ENCODE measurements at places on chromosomes 16 and 17.

GRCh38 chr17:9342225-9342624 lies 233.4 kb downstream of the STX8 start:
- no peak for DNase-seq

DNA sequence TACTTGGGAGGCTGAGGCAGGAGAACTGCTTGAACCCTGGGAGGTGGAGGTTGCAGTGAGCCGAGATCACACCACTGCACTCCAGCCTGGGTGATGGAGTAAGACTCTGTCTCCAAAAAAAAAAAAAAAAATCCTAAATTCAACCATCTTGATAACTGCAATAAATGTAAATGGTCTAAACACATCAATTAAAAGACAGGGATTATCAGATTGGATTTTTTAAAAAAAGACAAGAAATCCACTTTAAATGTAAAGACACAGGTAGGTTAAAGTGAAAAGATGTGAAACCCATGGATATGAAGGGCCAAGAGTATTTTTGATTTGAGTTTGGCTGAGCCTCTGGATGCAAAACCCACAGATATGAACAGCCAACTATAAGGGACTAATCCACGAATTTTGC lies 64.2 kb upstream of the ATP2A3 start:
- DNase-seq, result no peak

- DNase-seq, result no peak
Measured at GRCh38 chr16:8935989-8936388, 27.7 kb downstream of the USP7 start.

GRCh38 chr16:69286941-69287713 lies 24.0 kb upstream of the VPS4A start:
- peak; percentile 7 for DNase-seq

DNA sequence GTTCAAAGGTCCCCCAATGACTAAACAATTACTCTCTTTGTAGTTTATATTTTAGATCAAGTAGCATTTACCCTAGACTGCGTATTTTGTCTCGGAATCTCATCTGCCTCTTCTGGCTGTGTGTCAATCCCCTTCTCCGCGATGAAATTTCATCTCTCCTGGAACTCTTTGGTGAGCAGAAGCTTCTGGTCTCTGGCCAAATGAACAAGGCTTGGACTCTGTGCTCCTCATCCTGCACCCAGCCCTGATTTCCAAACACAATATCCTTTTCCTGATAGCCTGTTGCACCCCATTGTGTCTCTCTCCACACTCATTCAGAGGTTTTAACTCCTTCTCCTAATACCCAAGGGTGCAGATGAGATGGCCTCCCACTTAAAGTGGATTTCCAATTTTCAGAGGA lies 609.4 kb upstream of the CDH5 start:
- DNase-seq, result no peak

- no peak for DNase-seq
Measured at GRCh38 chr17:66636111-66636510, 198.8 kb upstream of the CACNG5 start.

GRCh38 chr17:42566215-42566882 lies 551 bp upstream of the MLX start:
- no peak for DNase-seq

DNA sequence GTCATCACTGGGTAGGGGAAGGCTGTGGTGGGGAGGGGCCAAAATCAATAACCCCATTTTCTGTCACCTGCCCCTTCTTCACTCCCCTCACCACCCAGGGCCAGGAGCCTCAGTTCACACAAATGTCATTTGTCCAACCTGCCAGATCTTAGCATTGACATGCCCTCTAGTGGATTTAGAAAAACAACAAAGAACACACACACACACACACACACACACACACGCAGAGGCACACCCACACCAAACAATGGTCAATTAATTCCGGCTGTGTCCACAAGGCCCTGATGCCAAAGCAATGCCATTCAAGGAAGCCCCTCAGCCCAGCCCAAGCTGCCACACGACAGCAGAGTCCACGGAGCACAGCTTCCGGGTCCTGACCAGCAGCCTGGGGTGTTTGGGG lies 68.4 kb downstream of the NOG start:
- no peak for DNase-seq

- DNase-seq, result no peak
Measured at GRCh38 chr17:65092262-65092661, 35.7 kb upstream of the GNA13 start.

GRCh38 chr16:57653936-57654335 lies 14.2 kb upstream of the ADGRG3 start:
- no peak for DNase-seq

- no peak for DNase-seq
Measured at GRCh38 chr17:7318121-7318860, 3.1 kb upstream of the GPS2 start.

GRCh38 chr17:27497696-27498095 lies 41.4 kb downstream of the KSR1 start:
- no peak for DNase-seq

- DNase-seq, result no peak
Measured at GRCh38 chr17:79686476-79686875, 44.3 kb upstream of the ENPP7 start.

DNA sequence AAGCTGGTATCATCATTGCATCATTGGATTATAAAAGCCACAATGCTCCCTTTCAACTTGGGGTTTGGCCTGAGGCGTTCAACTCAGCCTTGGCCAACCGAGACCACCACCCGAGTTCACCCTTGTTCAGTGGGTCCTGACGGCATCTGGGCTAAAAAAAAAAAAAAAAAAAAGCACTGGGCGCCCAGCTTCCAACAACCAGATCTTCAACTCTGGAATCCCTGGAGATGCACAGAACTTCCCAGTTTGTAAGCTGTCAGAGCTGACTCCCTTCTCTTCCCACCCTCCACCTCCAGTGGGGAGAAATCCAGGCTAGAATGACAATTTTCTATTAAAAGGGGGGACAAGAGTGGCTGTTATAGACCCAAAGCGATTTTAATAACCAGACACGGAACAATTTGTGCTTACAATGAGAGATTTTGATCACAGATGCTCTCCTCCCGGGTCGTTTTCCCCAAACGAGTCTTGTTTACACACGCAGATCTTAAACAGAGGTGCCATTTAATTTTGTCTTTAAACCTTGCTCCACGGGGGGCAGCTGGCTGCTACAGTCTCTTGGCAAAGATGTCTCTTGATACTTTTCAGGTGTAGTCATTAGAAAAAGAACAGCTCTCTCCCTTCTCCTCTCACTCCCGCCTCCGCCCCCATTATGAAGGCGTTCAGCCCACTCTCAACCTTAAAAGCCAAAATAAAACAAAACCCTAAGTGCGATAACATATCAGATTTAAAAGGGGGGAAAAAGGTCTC lies 26.9 kb downstream of the GPRC5B start:
- DNase-seq, result no peak

GRCh38 chr16:10624527-10624926 lies 44.1 kb upstream of the EMP2 start:
- no peak for DNase-seq

DNA sequence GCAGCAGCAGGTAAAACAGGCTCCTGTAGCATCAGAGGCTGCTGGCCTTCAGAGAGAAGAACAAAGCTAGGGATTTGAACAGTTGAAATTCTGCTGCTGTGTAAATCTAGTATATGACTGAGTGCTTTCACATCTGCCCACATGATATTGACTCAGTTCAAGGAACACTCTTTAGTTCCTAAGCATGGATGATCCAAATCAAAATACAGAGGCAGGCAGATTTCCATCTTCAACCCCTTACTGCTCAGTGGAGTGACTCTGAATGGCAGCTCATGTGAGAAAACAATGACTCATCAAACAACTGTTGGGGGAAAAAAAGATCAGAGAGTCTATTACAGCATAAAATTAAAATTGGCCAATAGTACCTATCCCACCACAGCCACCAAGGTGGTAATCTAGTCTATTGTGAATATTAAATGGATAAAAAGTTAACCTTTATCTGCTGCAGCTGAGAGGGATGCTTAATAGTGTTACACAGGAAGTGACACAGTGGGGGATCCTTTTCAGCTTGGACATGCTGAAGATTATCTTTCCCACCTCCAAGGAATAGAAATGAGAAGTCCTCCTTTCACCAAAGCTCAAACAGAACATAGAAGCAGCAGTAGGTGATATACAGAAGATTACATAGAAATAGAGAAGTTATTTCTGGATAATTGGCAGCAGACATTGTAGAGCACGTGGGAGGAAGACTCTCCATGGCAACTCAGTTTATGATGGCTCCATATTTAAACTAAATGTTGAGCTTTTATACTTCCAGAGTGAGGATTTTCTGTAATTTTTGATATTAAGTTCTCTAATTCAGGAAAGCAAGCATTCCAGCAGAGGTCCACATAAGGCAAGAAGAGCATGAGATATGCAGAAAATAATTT lies 239.7 kb upstream of the ERCC4 start:
- DNase-seq, result no peak

GRCh38 chr17:66944351-66945146 lies 20.0 kb upstream of the CACNG4 start:
- DNase-seq, result no peak

DNA sequence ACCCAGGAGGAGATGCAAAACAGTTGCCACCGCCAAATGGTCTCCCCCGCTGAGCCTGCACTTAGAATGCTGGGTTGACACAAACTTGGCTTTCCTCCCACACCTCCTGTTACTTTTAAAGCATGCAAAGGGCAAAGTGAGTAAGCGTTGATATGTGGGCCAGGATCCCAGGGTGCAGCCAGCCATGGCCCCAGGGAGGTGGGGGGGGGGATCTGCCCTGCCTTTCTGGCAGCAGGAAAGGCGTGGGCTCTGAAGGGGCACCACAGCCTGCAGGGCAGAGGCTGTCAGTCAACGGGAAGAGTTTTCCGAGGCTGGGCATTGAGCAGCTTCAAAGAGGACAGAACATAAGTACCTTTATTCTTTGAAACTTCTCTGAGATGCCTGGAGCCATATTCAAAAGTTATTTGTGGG lies 142.3 kb downstream of the ABCC12 start:
- peak; percentile 75 for DNase-seq

DNA sequence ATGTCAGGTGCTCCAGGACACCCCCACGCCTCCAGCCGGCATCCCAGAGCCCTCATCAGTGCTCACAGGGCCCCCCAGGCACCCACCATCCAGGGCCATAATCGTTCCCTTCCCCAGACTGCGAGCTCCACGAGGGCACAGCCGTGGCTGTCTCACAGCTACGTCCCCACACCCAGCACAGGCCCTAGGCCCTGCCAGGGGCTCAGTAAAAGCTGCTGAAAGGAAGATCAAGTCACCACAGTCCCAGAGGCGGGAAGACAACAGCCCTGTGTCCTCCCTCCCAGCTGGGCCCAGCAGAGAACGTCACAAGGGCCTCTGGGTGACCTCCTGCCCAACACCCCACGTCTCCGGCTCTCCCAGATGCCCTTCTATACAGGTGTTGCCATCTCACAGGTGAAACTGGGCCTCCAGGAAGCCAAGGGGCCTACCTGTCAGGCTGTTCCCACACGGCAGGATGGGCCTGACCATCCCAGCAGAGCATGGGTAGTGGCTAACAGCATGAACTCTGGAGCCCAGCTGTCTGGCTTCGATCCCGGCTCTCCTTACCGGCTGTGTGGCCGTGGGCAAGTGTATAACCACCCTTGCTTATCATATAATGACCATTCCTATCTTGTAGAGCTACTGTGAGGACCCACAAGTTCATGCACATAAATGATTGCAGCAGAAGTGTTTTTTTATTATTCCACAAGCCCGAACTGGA lies 17.9 kb downstream of the ARL2BP start:
- DNase-seq, result no peak

DNA sequence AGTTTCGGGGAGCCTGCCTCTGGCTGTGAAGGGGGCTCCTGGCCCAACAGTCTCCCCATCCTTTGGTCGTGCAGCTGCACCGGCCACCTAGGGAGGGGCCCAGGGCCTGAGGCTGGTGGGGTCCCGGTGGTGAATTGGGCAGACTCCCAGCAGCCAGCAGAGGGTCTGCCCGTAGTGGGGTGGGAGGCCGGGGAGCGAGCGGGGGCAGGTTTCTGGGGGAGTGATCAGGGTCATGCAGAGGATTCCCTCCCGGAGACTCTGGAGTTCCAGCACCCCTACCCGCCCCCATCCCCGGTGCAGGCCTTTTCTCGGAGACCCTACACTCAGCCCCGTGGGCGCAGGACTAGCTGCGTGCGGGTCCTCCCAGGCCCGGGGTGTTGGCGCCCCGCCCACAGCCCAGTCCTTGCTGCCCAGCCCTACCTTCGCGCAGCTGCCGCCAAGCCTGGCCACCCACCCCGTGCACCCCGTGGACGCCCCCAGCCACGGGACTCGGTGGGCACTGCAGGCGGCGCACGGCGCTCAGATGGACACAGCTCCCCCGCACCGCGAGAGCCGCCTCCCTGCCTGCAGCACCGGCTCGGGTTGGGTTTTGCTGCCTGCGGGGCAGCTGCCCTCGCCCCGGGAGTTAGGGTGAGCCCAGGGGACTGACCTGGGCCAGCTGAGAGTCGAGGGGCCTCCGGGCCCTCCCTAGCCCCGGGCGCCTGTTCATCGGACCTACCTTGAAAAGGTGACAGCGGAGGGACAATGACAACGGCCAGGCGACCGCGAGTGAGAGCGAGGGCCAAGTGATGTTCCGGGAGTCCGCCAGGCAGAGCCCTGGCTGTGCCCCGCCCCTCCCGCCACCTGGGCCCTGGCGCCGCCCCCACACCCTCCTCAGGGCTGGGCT lies at the start of gene GNG13:
Gene GNG13 (minus strand): TSS at position 787 of the 886 bp plus-strand sequence. CDS start 1,657 bp downstream, outside the sequence.
- no peak for DNase-seq

- DNase-seq, result peak; percentile 31
Measured at GRCh38 chr16:51440131-51440889, 289.2 kb upstream of the SALL1 start.

- DNase-seq, result no peak
Measured at GRCh38 chr17:78329263-78330059, 30.4 kb downstream of the SOCS3 start.

GRCh38 chr17:80092959-80093358 lies 8.4 kb upstream of the GAA start:
- DNase-seq, result no peak

DNA sequence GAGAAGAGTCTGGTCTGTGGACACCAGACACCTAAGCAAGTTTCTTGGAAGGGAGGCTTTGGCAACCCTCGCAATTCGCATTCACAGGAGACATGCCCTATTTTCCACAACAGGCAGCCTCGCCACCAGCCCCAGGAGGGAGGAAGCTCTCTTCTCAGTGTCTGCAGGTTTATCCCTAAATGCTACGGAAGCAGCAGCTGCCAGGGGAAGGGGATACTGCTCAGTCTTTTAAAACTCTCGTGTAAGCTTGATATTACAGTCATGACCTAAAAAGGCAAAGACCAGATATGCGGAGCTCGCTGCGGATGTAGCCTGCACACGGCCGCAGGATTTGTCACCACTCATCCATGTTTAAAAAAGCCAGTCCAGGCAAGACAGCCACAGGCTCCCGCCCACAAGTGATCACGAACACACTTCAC lies 159.2 kb upstream of the RPH3AL start:
- no peak for DNase-seq

DNA sequence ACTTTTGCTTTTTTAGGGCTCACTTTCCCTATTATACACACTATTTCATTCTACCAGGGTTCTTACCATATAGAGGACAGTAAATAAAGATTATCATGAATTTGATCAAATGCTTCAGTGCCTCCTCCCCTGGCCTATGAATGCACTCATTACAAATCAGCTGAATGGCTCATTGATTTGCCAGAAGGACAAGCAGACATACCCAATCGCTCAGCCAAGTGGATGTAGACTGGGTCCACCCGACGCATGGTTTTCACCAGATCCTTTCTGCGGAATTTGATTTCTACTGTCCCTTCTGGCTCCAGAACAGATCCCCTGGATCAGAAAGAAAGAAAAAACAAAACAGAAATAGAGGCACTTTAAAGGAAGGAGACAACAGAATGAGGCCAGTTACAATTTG lies 162.6 kb downstream of the AATF start:
- no peak for DNase-seq

Data from NCI-H1694 treated with DMSO at 0.1 percent for 48 hours (cell line).